ENCODE measurements at places on chromosomes 5 and 9.

- DNase-seq: no peak
Observed at GRCh38 chr9:98851730-98852459, 44.4 kb downstream of the GALNT12 start.

GRCh38 chr5:456351-457194, 13.6 kb downstream of the EXOC3 start:
- DNase-seq: no peak

DNA sequence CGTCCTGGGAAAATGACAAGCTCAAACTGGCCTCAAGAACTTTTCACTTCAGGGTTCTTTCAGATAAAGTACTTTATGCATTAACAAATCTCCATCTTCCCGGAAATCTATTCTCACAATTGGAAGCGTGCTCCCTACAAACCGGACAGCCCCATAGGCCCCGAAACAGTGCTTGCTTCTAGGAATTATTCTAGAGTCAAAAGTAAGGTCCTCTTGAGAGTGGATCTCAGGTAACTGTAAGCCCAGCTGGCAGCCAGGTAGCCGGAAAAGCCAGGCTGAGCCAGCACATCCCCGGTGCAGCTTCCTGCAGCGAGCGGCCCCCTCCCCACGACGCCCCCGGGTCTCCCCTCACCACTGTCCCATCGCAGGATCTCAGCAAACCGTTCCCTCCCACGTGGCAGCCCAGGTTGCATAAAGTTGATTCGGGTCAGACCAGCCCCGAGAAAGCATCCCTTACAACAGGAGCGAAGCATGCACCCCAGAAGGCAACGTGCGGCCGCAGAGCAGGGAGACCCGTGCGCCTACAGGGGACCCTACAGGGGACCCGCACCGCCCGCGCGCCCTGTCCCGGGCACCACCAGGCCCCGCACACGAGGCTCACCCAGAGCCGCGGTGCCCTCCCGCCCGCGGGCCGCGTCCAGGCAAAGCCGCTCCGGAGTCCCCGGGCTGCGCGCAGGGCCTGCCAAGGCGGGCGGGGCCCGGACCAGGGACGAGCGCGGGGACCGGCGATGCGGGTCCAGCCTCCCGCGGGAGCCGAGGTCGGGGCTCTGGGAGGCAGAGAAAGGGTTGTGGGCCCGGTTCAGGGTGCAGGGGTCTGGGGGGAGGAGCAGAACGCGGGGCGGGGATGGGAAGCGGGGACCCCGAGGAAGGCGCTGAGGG, 920 bp downstream of the LPCAT1 start:
- DNase-seq: no peak

GRCh38 chr9:136155576-136155975, 36.9 kb upstream of the TMEM250 start:
- no peak for DNase-seq

DNA sequence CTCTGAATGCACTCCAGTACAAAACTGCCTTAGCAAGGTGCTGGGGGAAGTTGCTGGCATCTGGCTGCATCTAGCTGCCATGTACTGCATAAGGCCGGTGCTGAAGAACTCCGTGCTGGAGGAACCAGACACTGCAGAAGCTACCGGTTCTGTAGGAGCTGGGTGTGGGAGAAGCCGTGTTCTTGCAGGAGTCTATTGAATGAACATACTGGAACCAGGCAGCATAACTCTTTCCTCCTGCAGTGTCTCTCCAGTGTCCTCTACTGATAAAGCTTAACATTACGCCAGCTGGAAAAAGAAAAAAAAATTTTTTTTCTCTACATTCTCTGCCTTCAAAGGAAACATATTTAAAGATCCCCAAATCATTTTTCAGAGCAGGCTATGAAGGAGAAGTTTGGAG, 38.5 kb downstream of the VPS13A start:
- no peak for DNase-seq

GRCh38 chr5:178774866-178775539, 44.5 kb upstream of the ZNF354A start:
- DNase-seq: no peak

GRCh38 chr9:131438190-131438589, 44.3 kb downstream of the PRRC2B start:
- no peak for DNase-seq

- DNase-seq: no peak
Observed at GRCh38 chr5:115430374-115430773, 114.2 kb downstream of the FEM1C start.

DNA sequence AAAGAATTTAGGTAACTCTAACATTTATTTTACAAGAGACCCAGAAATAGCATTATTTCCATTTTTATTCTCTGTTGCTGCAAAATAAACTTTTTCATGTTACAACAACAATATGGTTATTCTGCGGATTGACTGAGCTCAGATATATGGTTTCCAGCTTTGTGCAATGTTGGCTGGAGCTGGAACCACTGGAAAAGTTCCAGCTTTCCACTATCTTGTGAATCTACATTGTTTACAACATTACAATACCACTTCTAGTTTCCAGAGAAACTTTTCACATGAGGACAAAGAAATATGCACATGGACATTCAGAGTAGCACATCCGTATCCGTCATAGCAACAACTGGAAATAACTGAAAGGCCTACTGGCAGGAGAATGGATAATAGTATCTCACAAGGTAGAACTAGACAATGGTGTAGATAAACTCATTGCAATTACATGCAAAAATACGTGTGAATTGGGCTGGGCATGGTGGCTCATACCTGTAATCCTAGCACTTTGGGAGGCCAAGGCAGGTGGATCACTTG, 436.1 kb upstream of the ADAMTS16 start:
- no peak for DNase-seq

DNA sequence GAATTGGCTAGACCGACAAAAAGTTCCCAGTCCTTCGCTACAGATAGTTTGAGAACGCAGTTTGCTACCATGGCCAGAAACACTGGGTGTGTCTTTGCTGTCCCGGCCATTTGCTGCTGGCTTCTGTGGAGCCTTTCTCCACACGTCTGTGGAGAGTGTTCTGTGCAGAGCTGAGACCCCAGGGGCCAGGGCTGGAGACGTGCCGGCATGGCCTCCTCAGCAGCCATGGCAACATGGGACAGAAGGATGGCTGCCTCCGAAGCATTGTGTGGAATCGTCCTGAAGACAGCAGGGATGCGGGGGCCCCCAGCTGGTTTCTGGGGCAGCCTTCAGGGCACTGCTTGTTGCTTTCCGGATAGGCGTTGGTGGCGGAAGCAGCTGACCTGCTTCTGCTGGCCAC, 142.8 kb downstream of the GADD45G start:
- DNase-seq: no peak

- DNase-seq: no peak
Observed at GRCh38 chr9:128715436-128715750, 8.5 kb downstream of the ZDHHC12 start.

DNA sequence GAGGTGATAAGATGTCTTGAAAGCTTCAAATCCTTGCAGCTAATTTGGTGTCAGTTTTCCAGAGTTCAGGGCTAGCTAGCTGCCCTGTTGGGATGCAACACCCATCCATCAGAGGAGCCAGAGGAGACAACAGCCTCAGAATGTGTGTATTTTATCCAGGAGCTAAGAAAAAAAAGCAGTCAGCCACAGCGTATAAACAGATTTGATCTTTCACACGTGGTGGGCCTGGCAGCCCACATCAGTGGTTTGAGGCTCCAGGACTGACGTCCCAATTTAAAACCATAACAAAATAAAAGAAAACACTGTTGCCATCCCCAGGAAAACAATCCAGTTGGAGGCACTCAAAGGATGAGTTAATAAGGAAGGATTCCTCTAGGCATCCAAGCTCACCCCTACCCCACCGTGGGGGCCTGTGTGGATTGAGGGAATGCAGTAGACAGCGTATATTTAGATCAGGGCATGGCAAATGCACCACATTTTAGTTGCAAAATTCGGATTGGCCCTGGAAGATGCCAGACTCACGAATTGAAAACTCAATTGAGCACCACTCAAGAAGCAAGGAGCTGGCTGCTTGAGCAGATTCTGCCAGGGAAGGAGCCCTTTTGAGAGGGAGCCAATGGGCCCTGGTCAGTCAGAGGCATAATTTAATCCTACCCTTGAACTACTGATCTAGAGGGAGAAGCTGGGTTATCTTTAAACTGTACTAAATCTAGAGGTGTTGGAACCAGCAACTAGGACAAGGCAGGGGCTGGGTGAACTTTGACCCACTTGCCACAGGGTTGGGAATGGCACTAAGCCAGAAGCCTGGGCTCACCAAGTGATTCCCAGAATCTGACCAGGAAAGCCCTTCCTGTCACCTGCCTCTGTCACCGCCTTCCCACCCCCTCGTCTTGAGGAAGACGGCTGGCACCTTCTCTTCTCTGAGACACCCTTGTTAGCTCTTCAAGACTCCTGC, 17.5 kb downstream of the ADRA1B start:
- DNase-seq: no peak

- DNase-seq: no peak
Observed at GRCh38 chr9:95770653-95771131, 104.8 kb upstream of the ERCC6L2 start.

GRCh38 chr5:135234666-135235401, 164.2 kb downstream of the MACROH2A1 start:
- no peak for DNase-seq

DNA sequence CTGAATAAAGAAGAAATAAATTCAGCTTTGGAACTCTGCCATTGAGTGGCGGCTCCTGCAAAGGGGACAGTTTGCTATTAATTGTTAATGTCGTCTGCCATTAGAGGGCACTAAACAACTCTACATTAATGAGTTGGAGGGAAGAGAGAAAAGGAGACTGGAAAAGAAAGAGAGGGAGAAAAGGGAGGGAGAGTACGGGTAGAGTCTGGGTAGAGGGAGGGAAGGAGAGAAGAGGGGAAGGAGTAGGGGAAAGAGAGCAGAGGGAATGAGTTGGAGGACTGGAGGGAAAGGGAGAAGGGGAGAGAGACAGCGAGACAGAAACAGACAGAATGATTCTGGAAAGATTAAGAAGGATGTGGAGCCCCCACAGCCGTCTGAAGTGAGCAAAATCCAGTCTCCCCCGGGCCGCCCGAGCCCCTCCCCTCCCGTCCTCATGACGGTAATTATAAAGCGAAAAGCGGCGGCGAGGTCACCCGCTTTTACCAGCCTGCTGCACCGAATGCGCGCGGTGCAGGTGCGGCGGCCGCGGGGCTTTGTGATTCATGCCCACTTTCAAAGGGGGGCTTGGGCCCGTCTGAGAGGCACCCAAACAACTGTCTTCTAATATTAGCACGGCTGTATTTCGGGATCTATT, 1.9 kb upstream of the FST start:
- DNase-seq: no peak

DNA sequence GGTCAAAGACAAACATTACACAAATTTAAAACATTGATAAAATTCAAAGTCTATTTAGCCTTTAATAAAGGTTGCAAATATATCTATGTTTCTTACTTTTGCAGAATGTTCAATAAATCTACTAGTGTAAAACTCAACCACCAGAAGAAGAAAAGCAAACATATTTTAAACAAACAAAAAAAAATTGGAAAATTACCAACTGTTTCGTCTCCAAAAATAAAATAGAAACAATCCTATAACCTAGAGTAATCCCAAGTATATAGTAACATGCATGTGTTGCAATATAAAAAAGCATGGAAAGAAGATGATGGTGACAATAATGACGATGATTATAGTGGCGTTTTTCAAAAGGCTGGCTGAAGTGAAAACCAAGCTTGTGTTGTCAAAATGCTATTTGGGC, 86.0 kb upstream of the PAPPA start:
- no peak for DNase-seq

GRCh38 chr5:176664886-176665285, 17.6 kb downstream of the TSPAN17 start:
- no peak for DNase-seq

GRCh38 chr5:170112876-170113521, 7.3 kb downstream of the FOXI1 start:
- DNase-seq: no peak
